ENCODE measurements at places on chromosomes 7 and 10. TPM values are rescaled to one million over a fixed set of nuclear protein-coding genes. Genes with fewer than 3 reads are reported as not detected.
A peak's percentile ranks its signal among the peaks of the same experiment; 100 is the strongest.

The ITIH5 gene
- total RNA-seq: not detected

The CTAGE8 gene
- total RNA-seq: 1.4 TPM

The OPN1SW gene
- total RNA-seq: not detected

The PIK3CG gene
- 44.8 TPM for total RNA-seq

The CALHM3 gene
- total RNA-seq: not detected

The PIP4K2A gene
- total RNA-seq: 103 TPM

The GIMAP2 gene
- total RNA-seq: 18.1 TPM

- no peaks in the 10 kb centered on the region for H3K27me3 ChIP-seq
- no peak overlapping the region for H3K4me3 ChIP-seq
- no peaks in the 10 kb centered on the region for H3K4me1 ChIP-seq
These were observed 77.8 kb downstream of the TEX36 start for GRCh38 chr10:125605167-125605566.

DNA sequence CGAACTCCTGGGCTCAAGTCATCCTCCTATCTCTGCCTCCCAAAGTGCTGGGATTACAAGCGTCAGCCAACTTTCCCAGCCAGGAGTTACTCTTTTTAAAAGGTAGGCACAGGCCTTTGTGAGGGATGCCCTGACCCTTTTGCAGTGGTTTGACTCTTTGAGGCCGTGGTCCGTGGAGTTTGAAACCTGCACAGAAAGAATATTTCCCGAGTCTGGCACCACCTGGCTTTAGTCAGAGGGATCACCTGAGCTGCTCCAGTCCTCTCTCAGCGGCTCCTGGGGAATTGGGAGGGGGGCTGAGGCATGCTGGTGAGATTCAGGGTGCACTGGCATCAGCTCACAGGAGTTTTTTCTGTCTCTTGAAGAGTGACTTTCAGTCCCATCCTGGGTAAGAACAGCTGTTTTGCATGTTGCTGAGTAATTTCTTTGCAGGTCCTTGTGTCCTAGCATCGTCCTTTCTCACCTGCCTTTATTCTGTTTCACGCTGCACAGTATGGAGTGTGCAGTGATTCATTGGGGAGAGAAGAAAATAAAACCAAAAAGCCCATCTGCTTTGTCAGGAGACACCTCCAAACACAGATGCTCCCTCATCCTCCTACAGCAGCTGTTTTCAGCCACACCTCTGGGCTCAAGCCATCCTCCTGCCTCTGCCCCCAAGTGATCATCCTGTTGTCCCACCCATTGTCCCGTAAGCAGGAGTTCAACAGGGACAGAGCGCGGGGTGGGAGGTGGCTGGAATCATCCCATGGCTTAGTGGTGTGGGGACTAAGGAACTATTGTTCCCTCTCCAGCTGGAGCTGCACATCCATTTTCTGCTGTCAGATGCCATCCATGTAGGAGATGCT, 284.7 kb downstream of the CAMK1D start:
- H3K4me1 ChIP-seq: no peaks in the 10 kb centered on the region
- DNase-seq: no peak
- H3K4me3 ChIP-seq: no peak overlapping the region
- no peaks in the 10 kb centered on the region for H3K27me3 ChIP-seq

- H3K27ac ChIP-seq: no peak overlapping the region
- no peaks in the 10 kb centered on the region for H3K27me3 ChIP-seq
- no peak overlapping the region for H3K4me3 ChIP-seq
- no peaks in the 10 kb centered on the region for H3K4me1 ChIP-seq
- no peaks in the 10 kb centered on the region for H3K36me3 ChIP-seq
These were observed 77.2 kb downstream of the TNS3 start for GRCh38 chr7:47504551-47505311.

DNA sequence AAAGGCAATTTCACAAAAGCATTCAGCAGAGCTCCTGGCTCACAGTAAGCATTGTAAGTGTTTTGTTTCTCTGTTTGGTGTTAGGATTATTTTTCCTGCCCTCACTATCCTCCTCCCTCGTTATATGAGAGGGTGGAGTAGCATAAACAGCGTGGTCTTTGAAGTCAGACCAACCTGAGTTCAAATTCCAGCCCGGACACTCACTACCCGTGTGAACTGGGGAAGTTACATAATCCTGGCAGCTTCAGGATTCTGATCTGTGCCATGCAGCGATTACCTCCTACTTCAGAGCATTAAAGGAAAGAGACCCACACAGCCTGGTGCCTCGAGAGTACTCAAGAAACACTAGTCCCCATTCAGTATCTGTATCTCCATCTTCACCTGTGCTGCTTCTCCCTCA, 386.5 kb downstream of the INHBA start:
- no peaks in the 10 kb centered on the region for H3K27me3 ChIP-seq
- no peak overlapping the region for H3K4me3 ChIP-seq
- H3K36me3 ChIP-seq: no peaks in the 10 kb centered on the region
- H3K4me1 ChIP-seq: no peaks in the 10 kb centered on the region
- no peak for DNase-seq
- H3K27ac ChIP-seq: no peak overlapping the region

GRCh38 chr7:100095704-100096103, 5.5 kb downstream of the MCM7 start:
- peaks cover 2% of the 10 kb centered on the region for H3K36me3 ChIP-seq
- H3K4me3 ChIP-seq: no peak overlapping the region
- H3K27me3 ChIP-seq: no peaks in the 10 kb centered on the region
- DNase-seq: no peak
- H3K27ac ChIP-seq: no peak overlapping the region

DNA sequence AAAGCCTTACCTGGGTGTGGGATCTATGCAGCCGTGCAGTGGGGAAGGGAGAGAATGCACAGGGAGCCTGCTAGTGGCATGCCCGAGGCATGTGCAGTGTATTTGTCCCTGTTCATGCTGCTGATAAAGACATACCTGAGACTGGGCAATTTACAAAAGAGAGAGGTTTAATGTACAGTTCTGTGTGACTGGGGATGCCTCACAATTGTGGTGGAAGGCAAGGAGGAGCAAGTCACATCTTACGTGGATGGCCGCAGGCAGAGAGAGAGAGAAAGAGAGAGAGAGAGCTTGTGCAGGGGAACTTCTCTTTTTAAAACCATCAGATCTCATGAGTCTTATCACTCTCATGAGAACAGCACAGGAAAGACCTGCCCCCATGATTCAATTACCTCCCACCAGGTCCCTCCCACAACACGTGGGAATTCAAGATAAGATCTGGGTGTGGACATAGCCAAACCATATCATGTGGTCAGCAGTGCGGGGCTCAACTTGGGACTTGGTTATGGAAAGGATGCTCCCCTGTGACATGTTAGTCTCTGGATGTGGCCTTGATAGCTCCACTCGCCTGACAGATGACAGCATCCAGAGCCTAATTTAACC, 128.9 kb downstream of the DOCK1 start:
- H3K4me3 ChIP-seq: no peak overlapping the region
- no peaks in the 10 kb centered on the region for H3K4me1 ChIP-seq
- no peak overlapping the region for H3K27ac ChIP-seq
- DNase-seq: no peak
- no peaks in the 10 kb centered on the region for H3K36me3 ChIP-seq
- H3K27me3 ChIP-seq: no peaks in the 10 kb centered on the region

DNA sequence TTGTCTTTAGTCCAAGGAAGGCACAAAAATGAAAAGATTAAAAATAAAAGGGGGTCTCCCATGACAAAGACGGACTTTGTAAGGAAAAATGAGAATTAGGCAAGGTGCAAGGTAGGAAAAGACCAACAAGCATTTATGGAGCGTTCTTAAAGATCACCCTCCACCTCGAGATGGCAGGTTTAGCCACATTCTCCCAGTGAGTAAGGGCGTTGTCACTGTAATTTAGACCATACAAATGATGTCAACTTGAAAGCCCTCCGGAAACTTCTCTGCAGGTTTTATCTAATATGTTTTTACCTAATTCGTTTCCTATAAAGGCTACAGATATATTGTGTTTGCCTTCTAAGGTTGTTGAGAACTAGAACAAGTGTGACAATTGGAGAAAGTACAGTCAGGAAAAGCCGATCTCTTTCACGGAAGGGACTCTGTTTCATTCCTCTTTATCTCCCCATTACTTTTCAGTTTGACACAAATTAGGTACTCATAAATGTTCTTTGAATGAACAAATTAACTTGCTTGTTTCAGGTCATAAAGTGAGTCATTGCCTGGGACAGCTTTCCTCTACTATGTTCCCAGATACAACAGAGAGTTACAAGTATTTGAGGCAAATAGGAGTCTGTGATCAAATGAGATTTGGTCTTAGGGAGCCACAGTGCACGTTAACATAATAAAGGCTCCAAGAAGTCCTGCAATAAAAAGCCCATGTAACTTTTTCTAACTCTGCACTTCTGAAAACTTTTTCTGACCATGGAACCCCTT, 102.6 kb upstream of the HABP2 start:
- H3K4me3 ChIP-seq: no peak overlapping the region
- no peak for DNase-seq
- no peak overlapping the region for H3K27ac ChIP-seq
- no peaks in the 10 kb centered on the region for H3K36me3 ChIP-seq
- no peaks in the 10 kb centered on the region for H3K27me3 ChIP-seq

DNA sequence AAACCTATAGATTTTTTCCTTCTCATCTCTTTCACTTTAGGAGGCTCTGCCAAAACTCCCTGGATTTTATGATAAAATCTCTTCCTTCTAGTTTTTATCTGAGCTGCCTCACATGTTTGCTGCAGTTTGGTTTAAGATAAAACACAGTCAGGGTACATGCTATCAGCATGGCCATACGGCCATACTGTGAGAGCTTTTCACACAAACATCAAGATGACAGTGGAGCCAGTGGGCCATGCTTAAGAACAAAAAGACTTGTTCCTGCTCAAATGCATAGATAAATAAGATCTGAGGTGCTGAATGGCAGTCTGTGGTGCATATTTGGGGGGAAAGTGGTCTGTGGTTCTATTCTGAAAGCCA, 91.0 kb downstream of the ELMO1 start:
- no peak overlapping the region for H3K4me3 ChIP-seq
- H3K36me3 ChIP-seq: no peaks in the 10 kb centered on the region
- DNase-seq: no peak

DNA sequence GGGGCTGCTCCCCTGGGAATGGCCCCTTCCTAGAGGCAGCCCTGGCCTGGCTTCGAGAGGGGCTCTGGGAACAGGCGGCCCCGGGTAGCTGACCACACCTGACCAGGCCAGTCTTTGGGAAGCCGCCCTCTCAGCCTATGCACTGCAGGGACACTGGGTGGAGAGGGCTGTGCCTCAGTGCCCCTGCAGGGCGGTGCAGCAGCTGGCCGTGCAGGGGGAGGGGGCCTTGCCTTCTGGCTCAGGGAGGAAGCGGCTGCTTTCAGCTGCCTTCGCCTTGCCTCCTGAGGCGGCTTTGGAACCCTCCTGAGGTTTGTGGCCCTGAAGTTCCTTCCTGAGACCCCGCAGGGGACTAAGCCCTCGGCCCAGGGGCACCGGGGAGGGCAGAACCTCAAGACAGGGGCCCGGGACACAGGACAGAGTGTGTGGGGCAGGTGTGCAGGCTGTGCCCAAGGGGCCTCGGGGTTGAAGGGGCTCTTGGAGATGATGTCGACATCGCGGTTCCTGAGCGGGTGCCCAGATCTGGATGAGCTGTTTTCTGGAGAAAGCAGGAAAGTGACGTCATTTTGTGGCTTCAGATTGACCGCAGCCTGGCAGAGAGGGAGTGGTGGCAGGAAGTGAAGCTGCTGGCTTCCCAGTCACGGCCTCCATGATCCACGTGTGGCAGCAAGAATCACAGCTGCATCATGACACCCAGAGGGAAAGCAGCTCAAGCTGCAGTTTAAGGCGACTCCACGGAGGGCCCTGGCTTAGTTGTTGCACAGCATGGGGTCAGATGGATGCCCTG, 17.7 kb downstream of the ADAM8 start:
- no peaks in the 10 kb centered on the region for H3K27me3 ChIP-seq
- DNase-seq: peak; percentile 62
- peaks cover 65% of the 10 kb centered on the region for H3K4me1 ChIP-seq

- DNase-seq: no peak
- H3K27ac ChIP-seq: no peak overlapping the region
- no peaks in the 10 kb centered on the region for H3K27me3 ChIP-seq
- H3K4me1 ChIP-seq: no peaks in the 10 kb centered on the region
These were observed 28.7 kb downstream of the DGKI start for GRCh38 chr7:137818036-137818435.

GRCh38 chr7:148058092-148058491, 532.5 kb upstream of the C7orf33 start:
- no peaks in the 10 kb centered on the region for H3K36me3 ChIP-seq
- H3K4me3 ChIP-seq: no peak overlapping the region
- H3K4me1 ChIP-seq: no peaks in the 10 kb centered on the region
- no peak for DNase-seq
- no peak overlapping the region for H3K27ac ChIP-seq

Measured in B cell (primary cell).